ENCODE measurements at places on chromosomes 12 and 14.
A peak's percentile ranks its signal among the peaks of the same experiment; 100 is the strongest.

GRCh38 chr12:116018282-116018681 is 259.2 kb downstream of the MED13L start:
- H3K4me1 ChIP-seq, result no peaks in the 10 kb centered on the region
- no peak overlapping the region for H3K4me3 ChIP-seq
- no peaks in the 10 kb centered on the region for H3K27me3 ChIP-seq
- DNase-seq, result no peak
- no peak overlapping the region for H3K27ac ChIP-seq
- H3K36me3 ChIP-seq, result peaks cover 12% of the 10 kb centered on the region

- no peak for DNase-seq
- H3K27me3 ChIP-seq, result no peaks in the 10 kb centered on the region
- H3K36me3 ChIP-seq, result no peaks in the 10 kb centered on the region
- no peaks in the 10 kb centered on the region for H3K4me1 ChIP-seq
- no peak overlapping the region for H3K27ac ChIP-seq
- no peak overlapping the region for H3K4me3 ChIP-seq
These were observed 45.0 kb upstream of the STAB2 start for GRCh38 chr12:103542078-103542477.

DNA sequence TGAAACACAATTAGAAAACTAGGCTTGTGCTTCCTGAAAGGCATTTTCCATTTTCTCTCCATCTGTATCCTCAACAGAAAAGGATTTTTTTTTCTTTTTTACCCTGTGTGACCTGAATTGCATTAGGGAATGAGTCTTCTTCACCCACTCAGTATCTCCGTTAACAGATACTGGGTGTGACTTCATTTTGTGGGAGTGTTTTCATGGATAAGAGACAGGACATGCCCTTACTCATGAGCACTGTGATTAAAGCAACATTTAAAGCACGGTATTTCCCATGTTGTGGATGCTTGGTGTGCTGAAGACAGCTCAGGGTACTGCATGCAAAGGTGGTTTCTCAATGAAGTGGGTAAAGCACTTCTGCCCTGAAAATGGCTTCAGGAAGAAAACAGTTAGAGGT is 1397.3 kb upstream of the TMEM132C start:
- DNase-seq, result no peak
- no peak overlapping the region for H3K4me3 ChIP-seq
- no peaks in the 10 kb centered on the region for H3K27me3 ChIP-seq

GRCh38 chr14:34833549-34834523 is 41.3 kb downstream of the BAZ1A start:
- no peak overlapping the region for H3K4me3 ChIP-seq
- H3K27ac ChIP-seq, result peak overlapping the region; percentile 66
- H3K27me3 ChIP-seq, result no peaks in the 10 kb centered on the region
- peaks cover 9% of the 10 kb centered on the region for H3K4me1 ChIP-seq

GRCh38 chr14:54329082-54329695 is 67.6 kb upstream of the CDKN3 start:
- no peaks in the 10 kb centered on the region for H3K4me1 ChIP-seq
- no peaks in the 10 kb centered on the region for H3K36me3 ChIP-seq

Data from B cell (primary cell).